NCI-H2227 treated with DMSO at 0.1 percent for 48 hours (cell line): ENCODE measurements at places on chromosomes 4 and X.

GRCh38 chr4:150323406-150324325, 245.4 kb downstream of the DCLK2 start:
- no peak for DNase-seq

GRCh38 chr4:8303485-8304281, 34.1 kb downstream of the HTRA3 start:
- no peak for DNase-seq

DNA sequence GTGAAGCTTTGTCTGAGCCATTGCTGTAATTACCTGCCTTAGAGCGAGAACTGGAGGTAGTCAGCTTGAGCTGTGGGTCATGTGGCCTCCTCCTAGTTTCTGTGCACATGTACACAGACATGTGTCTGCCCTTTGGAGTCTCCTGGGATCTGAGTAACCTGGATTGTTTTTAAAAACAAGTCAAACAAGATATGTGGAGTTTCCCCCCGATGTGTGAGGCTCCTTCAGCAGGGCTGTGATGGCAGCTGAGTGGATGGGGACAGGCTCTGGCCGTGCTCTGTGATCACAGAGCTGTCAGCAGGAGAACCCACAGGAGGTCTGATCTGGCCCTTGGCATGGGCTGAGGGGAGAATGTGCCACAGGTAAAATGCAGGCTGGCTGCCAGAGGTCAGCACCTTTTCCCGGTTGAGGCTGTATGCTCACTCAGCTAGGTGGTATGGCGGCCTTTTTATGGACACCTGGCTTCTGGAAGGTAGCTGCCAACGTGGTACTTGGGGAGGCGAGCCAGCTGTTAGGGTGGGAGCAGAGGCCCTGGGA, 38.4 kb downstream of the NOP14 start:
- peak; percentile 4 for DNase-seq

- no peak for DNase-seq
These were observed 42.6 kb upstream of the IL13RA2 start for GRCh38 chrX:115060013-115060412.

- no peak for DNase-seq
These were observed 25.9 kb downstream of the RNF175 start for GRCh38 chr4:153733751-153734448.

- DNase-seq, result no peak
These were observed 3.3 kb upstream of the SUPT20HL1 start for GRCh38 chrX:24357106-24357505.

- no peak for DNase-seq
These were observed 286.4 kb downstream of the PRDM5 start for GRCh38 chr4:120636120-120636630.

- no peak for DNase-seq
These were observed 15.7 kb upstream of the DUSP21 start for GRCh38 chrX:44828008-44828605.

GRCh38 chr4:3750334-3750733, 15.9 kb upstream of the ADRA2C start:
- DNase-seq, result no peak

GRCh38 chrX:28472926-28473325, 114.3 kb upstream of the IL1RAPL1 start:
- no peak for DNase-seq

DNA sequence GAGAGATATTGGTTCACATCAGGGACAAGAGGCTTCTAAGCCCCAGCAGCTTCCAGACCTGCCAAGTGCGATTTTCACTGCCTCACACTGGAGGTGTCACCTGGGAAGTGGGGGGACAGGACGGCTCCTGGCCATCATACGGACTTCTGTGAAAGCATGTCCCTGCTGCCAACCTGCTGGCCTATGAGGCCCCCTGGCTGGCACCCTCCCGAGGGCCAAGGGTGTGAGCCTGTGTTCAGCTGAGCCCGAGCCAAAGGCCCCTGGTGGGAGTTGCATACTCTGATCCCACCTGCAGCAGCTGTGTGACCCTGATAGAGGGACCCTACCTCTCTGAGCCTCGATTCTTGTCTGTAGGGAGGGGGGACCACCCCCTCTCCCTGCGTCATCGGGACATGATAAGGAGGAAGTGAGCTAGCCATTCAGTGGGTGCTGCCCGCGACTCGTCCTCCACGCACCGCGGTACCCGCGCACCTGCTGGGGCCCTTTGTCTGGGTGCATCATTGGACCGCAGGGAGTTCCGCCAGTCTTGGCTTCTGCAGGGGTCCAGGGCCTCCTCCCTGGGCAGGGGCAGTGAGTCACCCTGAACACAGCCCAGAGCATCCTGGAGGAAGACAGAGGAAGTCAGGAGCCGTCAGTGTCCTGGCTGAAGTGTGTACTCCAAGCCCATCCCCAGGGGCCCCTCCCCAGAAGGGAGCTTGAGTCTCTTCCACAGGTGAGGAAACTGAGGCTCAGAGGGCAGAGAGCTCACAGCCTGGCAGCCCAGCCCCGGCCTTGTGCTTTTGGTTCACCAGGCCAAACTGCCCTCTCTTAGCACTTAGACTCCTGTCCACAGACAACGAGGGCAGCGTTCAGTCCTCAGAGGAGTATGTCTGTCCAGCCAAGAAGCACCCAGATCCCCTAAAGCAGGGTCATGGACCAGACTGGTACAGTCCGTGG, 24.1 kb downstream of the C4orf50 start:
- no peak for DNase-seq

- no peak for DNase-seq
These were observed 38.2 kb upstream of the UXT start for GRCh38 chrX:47697181-47697580.

DNA sequence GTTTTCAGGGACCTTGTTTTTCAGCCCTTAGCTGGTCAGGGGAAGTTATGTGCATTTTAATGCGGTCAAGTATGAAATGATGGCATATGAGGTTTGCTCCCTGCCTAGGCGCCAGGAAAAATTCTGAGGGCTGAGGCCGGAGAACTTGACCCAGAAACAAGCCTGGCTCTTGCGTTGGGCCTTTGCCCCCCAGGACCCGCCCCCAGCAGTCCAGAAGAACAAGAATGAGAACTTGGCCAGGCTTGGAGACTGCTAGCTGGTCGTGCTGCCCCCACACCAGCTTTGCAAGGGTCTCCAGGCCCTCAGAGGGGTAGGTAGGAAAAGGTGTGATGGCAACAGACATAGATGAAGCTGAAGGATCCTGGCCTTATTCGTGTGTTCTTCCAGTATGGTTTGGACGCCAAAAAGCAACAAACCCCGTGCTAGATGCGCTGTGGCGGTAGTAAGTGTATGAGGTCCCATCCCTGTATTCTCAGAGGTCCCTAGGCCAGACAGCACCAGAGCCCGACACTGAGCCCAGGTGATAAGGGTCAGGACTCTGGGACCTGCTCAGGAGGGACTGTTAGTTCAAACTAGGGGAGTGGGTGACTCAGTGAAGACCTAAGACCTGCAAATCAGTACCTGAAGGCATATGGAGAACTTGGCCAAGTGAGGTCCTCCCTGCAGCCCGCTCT, 10.5 kb downstream of the NKX3-2 start:
- DNase-seq, result no peak

DNA sequence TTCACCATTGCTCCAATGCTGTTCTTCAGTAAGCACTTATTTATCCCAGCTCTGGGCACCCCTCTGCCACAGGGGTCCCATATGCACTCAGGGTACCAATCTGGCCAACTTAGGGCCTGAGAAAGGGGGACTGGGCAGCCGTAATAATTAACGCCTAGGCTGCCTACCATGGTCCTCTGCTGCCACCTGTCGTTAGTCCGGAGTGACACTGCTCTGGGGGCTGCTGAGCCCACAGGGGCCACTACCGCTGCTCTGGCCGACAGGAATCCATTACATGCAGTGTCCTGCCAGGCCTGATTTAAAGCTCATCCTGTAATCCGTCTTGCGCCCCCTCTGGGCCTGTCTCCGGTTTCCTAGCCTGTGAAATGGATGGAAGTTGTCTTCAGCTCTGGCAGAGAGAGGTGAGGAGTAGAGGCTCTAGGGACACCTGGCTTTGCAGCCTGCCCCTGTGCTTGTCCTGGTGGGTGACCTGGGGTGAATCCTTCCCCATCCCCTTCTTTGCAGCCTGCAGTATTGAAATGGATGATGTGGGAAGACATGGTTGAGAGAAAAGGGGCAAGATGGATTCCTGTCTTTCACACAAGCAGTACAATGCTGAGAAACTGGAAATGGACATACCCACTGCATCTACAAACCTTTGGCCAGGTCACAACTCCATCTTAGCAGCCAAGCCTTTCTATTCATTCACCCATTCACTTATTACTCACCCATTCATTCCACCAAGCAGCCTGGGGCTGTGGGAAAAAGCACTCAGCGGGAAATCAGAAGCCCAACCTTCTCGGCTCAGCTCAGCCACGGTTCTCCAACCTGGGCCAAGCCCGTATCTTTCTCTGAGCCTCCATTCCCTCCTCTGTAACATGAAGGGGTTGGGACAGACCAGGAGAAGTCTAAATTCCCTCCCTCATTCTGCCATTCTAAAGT, 116.3 kb upstream of the NALF2 start:
- peak; percentile 61 for DNase-seq

- peak; percentile 1 for DNase-seq
These were observed 72.7 kb upstream of the H2AZ1 start for GRCh38 chr4:100022792-100023222.

- DNase-seq, result no peak
These were observed 102.7 kb downstream of the TRAM1L1 start for GRCh38 chr4:116982656-116983055.

DNA sequence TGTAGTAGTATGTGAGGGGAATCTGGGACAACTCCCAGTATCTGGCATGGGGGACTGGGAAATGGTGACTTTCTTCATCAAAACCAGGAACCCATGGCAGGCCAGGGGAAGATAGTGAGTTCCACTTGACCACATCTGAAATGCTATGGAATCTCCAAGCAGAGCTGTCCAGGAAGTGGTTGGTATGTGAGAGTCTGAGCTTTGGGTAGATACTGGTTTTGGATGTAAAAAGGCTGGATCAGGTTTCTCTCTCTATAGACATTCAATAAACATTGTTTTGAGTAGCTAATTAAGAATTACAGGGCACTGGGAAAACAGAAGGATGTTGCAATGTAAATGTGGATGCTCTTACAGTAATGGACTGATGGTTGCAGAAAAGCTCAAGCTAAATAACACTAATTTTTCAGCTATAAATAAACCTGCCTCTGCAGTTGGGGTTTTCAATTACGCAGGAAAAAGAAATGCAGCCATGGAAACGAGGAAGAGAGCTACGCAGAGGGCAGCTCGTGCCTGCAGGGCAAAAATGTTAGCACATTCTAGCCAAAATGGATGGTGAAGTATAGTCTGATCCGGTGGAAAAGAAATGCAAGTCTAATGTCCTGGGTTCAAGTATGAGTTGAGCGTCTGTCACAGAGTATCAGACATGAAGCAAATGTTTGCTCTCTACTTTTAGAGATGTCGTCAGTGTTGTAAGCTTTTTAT, 13.4 kb upstream of the CHRNA9 start:
- no peak for DNase-seq

DNA sequence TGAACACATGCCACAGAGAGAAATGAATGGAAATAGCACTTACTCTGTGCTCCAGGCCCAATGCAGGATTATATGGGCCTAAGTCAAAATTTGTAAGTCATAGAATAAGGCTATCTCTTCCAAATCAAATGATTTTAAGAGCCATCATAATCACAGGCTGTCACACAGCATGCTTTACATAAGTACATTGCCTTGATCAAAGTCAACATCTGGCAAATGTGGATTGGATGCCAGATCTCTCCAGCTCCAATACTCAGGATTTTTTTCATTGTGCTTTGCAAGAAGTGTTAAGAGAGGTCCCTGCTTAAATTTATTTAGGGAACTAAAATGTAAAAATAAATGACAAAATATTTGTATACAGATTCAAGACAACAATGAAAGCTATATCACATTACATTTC, 299.9 kb downstream of the PRDM5 start:
- DNase-seq, result no peak

GRCh38 chr4:119151161-119151560, 15.5 kb downstream of the MYOZ2 start:
- no peak for DNase-seq

DNA sequence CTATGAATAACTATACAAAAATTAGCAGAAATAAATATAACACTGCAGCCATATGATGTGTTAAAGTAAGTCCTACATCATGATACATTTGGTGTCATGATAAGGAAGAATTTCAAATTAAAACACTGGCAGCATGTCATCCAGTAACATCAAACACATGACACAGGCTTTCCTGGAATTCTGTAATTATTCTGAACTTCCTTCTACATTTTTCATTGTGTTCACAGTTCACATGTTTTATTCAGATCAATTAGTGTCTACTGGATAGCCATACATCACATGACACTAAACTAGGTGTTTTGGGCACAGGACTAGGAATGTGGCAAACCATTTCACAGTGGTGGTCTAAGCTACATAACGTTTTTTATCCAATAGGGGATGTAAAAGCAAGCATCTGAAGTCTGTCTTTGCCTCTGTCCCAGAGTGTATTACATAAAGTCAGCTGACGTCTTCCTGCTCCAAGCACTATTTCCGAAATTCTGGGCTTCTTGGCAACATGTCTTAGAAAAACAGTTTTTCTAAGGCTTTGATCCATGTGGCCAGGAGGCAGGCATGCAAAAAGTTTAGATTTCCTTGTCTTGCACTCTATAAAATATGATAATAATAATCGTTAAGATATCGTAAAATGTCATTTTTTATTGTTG, 707.9 kb downstream of the CENPC start:
- no peak for DNase-seq

DNA sequence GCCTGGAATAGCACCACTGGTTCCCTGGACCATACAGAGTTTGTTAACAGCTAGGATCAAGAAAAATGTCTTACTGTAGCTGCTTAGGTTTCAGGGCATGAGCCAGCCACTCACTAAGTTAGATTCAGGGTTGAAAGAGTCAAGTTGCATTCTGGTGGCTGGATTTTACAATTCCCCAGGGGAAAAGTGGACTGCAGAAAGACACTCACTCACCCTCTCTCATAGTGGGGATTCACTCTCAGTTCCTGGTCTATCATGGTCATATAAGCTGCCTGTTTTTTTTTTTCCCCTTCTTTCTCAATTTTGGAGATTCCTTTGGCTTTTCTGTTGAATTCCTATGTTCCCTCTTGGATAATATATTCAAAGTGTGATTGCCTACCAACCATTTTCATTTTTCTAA, 744.2 kb upstream of the GRIA3 start:
- no peak for DNase-seq

DNA sequence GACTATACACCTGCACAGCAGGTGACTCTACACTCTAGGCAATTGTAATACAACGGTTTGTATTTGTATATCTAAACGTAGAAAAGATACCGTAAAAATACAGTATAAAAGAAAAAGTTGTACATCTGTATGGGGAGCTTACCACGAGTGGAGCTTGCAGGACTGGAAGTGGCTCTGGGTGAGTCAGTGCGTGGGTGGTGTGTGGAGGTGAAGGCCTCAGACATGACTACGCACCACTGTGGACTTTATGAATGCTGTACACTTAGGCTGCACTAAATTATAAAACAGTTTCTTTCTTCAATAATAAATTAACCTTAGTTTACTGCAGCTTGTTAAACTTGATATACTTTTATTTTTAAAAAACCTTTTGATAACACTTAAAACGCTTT, 85.0 kb upstream of the FAT1 start:
- DNase-seq, result no peak

- no peak for DNase-seq
These were observed 244.7 kb downstream of the PALLD start for GRCh38 chr4:168741281-168742173.
